ENCODE measurements at places on chromosomes 13 and 19.

DNA sequence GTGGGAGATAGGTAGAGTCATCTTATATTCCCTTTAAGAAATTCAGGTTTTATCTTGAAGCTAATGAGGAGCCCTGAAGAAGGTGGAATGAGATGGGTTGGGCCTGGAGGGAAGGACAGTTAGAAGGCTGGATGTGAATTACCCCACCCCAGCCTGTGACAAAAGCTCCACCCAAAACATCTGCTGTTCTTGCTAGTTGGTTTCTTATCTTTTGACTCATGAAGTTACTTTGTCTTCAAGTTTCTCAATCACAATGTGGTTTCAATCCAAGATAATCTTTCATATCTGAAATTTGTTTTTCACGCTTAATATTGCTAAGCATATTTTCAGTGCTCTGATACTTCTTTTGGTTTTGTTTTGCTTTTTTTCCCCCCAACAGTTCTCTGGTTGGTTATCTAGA, 38.3 kb upstream of the HMGB1 start:
- no peak for DNase-seq

DNA sequence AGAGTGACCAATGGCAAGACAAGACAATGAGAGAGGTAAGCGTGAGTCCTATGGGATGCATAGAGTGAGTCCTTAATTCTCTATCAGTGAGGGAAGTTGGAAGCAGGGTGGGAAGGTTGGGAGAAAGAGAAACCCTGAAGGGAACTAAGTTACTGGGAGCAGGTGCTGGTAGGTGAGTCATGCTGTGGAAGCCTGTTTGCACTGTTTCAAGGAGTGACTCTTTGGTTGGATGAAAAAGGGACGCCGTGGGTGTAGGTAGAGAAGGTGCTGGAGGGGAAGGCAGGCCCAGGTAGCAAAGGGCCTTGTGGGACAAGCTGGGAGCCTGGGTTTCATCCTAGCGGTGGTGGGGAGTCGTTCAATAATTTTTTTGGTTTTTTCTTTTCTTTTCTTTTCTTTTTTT, 21.9 kb downstream of the IGFL1 start:
- DNase-seq = no peak

DNA sequence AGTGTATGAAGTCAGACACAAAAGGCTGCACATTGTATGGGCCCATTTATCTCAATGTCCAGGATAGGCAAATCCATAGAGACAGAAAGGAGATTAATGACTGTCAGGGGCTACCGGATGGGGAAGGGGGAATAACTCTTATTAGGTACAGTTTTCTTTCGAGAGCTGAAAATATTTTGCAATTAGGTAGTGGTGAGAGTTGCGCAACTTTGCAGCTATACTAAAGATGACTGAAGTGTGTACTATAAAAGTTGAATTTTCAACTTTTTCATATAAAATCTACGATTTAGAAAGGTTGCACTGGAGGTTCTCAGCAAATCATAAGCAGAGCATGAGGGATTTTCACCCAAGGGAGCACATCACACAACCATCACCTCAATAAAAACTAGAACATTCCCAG, 16.1 kb upstream of the SLC15A1 start:
- DNase-seq = no peak

GRCh38 chr19:41535029-41535622, 40.8 kb upstream of the CEACAM21 start:
- DNase-seq = no peak

- DNase-seq = no peak
These were observed 15.3 kb downstream of the ZBTB7A start for GRCh38 chr19:4051175-4052101.
